ENCODE measurements at places on chromosomes 5 and 9. TPM values are rescaled to one million over a fixed set of nuclear protein-coding genes. Genes with fewer than 3 reads are reported as not detected.

GRCh38 chr9:17481565-17481964 lies 97.3 kb upstream of the SH3GL2 start:
- DNase-seq, result peak; percentile 2

DNA sequence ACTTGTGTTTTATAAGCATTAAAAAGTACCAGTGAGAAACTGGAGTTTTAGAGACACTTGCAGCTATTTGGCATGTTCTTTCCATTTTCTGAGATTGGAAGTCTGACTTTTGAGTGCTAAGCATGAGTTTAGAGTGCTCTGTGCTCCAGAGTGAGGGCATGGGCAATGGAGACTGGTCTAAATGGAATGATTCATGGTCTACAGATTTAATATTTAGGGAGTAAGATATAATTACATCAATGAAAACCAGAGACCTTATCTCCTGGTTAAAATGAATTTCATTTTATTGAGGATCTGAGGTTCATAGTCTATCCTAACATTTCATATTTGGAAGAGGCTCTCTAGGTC lies 135.9 kb upstream of the RPS23 start:
- no peak for DNase-seq

- no peak for DNase-seq
These were observed 75.4 kb downstream of the LRRC70 start for GRCh38 chr5:62653864-62654575.

- no peak for DNase-seq
These were observed 62.2 kb upstream of the SLC12A2 start for GRCh38 chr5:128021411-128021810.

GRCh38 chr9:69283003-69283402 lies 42.0 kb upstream of the ENTREP1 start:
- DNase-seq, result no peak

DNA sequence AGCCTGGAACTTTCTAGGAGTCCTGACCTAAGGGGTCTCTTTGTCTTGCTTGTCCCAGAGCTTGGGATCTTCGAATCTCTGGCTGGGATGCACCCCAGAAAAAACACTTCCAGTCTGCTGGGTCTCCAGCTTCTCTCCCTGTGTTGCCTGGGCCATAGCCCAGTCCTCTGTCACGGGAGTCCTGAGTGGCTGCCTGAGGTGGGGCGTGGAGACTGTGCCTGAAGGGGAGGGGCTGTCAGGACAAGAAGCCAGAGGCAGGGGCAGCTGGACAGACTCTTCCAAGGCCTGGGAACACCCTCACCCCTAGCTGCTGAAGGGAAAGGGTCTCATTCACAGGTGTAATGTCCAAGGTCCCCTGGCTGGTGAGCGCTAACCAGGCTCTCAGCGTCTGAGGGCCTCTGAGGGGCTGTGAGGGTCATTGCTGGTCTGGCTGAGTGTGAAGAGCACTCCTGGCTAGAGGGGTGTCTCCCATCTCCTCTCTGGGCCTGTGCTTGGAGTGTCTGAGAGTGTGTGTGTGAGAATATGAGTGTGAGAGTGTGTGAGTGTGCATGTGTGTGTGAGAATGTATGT lies 20.4 kb upstream of the COL27A1 start:
- DNase-seq, result no peak

GRCh38 chr9:73137914-73138313 lies 13.8 kb upstream of the ANXA1 start:
- DNase-seq, result no peak

- peak; percentile 65 for DNase-seq
These were observed 28.6 kb upstream of the EPB41L4B start for GRCh38 chr9:109349421-109349846.

GRCh38 chr5:146516151-146516475 lies at the start of gene GPR151:
Gene GPR151 (minus strand): TSS chr5:146516190. CDS start chr5:146516113, 77 bp downstream.
- DNase-seq, result no peak

GRCh38 chr5:160020266-160020770 lies 11.4 kb downstream of the TTC1 start:
- DNase-seq, result no peak

GRCh38 chr5:123907349-123907748 lies 395.4 kb downstream of the CSNK1G3 start:
- DNase-seq, result no peak

- no peak for DNase-seq
These were observed 2.6 kb downstream of the PKD2L2 start for GRCh38 chr5:137891849-137892248.

DNA sequence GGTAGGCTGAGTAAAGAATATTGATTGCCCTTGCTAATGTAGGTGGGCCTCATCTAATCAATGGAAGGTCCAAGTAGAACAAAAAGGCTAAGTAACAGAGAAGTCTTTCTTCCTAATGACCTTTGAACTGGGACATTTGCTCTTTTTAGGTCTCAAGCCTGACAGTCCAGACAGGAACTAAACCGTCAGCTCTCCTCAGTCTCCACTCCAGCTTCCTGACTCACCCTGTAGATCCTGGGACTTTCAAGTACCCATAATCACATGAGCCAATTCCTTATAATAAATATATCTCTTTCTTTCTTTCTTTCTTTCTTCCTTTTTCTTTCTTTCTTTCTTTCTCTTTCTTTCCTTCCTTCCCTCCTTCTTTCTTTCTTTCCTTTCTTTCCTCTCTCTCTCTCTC lies 479.5 kb upstream of the PAPPA start:
- no peak for DNase-seq

DNA sequence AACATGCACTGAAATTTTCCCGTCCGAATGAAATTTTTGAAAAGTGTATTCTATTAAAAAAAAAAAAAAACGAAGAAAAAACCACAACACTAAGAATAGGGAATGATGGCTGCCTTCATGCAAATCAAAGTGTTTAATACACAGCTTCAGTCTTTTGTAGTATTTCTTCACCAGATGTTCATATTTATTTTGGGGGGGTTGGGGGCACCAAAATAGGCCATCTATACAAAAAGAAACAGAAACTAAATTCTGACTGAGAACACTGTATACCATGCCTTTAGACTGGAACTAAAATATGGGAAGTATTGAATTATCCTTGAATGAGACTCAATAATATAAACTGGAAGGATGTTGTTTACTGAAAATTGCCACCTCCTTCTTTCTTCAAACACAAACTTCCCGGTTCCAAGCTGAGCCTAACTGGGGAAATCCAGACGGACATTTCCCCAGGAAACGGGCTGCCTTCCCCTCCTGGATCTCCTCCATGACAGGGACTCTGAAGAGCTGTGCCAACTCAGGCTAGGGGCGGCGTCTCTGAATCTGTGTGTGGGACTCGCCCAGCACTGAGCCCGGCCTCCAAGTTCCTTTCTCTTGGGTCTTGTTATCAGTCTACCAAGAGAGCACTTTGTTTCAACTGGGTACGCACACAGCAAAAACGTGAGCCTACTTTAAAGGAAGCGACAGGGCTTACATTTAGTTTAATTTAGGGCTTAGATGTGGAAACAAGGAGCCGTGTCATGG lies 511.3 kb upstream of the ADAMTS16 start:
- DNase-seq, result no peak

- DNase-seq, result peak; percentile 5
These were observed 48.0 kb downstream of the SHLD3 start for GRCh38 chr5:65672796-65673195.

GRCh38 chr9:138115506-138115905 lies 237.9 kb downstream of the CACNA1B start:
- DNase-seq, result no peak

- DNase-seq, result no peak
These were observed 360.8 kb upstream of the PANK3 start for GRCh38 chr5:168939887-168940544.

DNA sequence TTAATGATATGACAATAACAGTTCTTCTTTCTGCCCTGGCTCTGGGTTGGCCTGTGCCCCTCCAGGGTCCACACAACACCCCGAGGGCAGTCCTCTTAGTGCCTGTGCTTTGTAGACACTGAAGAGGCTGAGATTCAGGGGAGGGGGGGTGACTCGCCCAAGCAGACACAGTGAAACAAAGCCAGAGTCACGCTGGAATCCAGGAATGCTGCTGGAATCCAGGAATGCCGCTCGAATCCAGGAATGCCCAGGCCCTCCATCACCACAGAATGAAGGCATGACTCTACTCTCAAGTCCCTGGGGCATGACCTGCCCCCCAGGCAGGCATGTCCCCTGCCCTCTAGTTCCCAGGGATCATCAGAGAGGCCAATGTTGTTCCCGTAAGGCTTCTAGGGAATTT lies 73.1 kb downstream of the LRSAM1 start:
- no peak for DNase-seq

DNA sequence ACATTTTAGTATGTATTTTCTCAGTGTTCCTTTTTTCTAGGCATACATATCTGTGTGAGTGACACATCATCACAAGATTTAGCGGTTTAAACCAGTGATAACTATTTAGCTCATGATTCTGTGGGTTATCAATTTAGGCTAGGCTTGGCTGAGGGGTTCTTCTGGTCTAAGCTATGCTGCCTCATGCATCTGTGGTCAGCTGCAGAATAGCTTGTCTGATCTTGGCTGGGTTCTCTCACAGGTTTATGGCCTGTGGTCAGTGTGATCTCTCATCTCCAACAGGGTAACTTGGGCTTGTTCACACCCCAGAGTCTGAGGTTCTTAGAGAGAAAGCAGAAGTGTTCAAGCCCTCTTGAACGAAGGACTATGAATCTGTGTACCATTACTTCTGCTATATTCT lies 363.3 kb downstream of the KDM4C start:
- no peak for DNase-seq

DNA sequence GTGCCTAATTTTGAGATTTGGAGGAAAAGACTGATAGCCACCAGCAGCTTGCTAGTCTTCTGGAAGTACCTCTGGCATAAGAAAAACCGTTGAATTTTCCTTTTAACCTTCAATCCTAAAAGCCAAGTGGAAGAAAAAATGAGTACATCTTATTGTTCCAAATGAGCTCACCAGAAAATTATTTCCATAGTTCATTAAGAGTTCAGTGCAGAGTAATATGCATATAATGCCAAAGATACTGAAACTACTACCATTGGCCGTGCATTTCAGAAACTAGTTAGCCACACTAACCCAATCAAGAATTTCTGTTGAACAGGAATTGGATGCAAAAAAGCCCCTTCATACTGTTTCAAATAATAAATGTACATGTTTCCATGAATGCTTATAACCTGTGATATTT lies 607.9 kb downstream of the KCTD16 start:
- no peak for DNase-seq

TAF11L5 gene
- not detected for total RNA-seq

TSSK1B gene
- not detected for total RNA-seq

CDKN2B-AS1 gene
- not detected for total RNA-seq

LHX3 gene
- total RNA-seq, result not detected

PTPRD gene
- 10.0 TPM for total RNA-seq

IL3 gene
- total RNA-seq, result not detected

BARHL1 gene
- not detected for total RNA-seq

AGGF1 gene
- 16.7 TPM for total RNA-seq

BSPRY gene
- not detected for total RNA-seq

ARHGAP26 gene
- total RNA-seq, result 1.7 TPM

CARTPT gene
- not detected for total RNA-seq

HSPA5 gene
- total RNA-seq, result 66.1 TPM

Data from H4 (cell line).